Hepatocyte (in vitro differentiated cells): ENCODE measurements at places on chromosomes 2 and 18. TPM values are rescaled to one million over a fixed set of nuclear protein-coding genes. Genes with fewer than 3 reads are reported as not detected.

DNA sequence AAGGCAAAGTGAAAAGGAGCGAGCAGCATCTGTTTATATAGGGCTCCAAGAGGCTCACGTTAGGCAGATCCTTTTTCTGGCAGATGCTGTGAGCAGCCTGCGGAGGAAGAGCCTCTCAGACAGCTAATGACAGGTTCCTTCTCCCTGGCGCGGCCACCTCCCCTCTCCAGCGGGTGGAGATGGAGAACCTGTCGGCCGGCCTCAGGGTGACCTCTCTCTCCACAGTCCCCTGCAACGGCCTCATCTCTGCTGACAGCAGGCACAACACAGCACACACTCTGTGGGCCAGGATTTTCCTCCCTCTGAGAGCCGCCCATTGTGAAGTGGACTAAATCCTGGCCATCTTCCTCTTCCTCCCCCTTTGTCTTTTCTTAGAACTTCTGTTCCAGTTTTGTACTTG is 119.8 kb downstream of the PRKCE start:
- DNase-seq, result peak; percentile 58
- H3K4me1 ChIP-seq, result peaks cover 14% of the 10 kb centered on the region
- H3K4me3 ChIP-seq, result no peak overlapping the region
- no peaks in the 10 kb centered on the region for H3K27me3 ChIP-seq
- H3K27ac ChIP-seq, result peak overlapping the region; percentile 68
- no peaks in the 10 kb centered on the region for H3K36me3 ChIP-seq

DNA sequence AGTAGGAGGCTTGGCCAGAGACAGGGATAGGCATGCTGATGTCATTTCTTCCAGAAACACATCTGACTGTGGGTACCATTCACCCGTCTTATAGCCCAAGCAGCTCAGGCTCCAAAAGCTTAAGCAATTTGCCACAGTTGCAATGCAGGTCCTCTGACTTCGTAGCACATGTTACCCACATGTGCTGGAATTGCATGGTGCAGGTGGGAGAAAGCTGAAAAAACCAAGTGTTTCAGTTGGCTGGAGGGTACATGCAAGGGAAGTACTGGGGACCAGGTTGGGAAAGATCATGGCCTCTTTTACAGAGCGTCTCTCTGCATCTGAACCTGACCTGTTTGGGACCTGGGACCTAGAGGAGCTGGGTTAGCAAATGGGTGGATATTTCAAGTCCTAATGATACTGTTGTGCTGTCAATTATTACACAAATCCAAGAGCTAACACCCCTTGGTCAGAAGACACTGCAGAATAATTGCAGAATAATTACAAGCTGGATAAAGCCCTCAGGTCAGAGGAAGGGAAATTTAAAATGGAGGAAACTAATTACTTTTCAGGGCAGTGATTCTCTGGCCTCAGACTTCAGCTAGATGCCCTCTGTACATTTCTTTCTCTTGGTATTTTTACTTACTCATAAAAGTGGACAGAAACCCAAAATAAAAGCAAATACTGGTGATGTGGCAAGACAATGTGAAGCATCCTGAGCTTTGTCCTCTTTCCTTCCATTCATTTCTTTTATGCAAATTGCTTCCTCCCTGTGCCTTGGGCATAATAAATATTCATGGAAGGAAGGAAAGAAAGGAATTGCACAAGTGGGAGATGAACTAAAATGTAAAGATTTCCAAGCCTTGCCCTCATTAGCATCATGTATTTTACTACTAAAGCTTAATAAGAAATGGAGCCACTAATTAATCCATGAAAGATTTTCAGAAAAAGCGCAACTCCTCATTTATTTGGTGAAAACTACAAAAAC is 45.6 kb upstream of the TTC39C start:
- H3K27ac ChIP-seq, result no peak overlapping the region
- H3K36me3 ChIP-seq, result no peaks in the 10 kb centered on the region
- H3K4me3 ChIP-seq, result no peak overlapping the region

GRCh38 chr2:46697830-46698323 is 217.7 kb downstream of the MCFD2 start:
- H3K4me3 ChIP-seq, result no peak overlapping the region
- H3K27ac ChIP-seq, result peak overlapping the region; percentile 85
- no peaks in the 10 kb centered on the region for H3K36me3 ChIP-seq
- no peaks in the 10 kb centered on the region for H3K27me3 ChIP-seq
- peaks cover 18% of the 10 kb centered on the region for H3K4me1 ChIP-seq

DNA sequence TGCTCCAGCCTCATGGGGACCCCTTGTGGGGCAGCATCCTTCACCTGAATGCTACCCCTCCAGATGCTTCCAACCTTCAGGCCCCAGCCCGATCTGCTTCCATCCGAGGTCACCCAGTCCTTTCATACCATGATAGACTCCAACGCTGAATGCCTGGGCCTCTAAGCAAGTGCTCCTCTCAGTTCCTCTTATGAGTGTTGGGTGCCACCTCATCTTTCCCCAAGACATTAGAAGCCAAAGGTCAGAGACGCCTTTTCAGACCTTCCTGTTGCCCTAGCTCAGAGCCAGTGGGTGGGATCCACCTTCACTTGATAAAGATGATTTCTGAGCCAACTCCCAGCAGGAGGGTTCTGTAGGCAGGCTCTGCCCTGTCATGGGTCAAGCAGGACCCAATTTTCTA is 174.5 kb upstream of the MGAT5 start:
- H3K27me3 ChIP-seq, result no peaks in the 10 kb centered on the region
- no peaks in the 10 kb centered on the region for H3K4me1 ChIP-seq
- no peak for DNase-seq
- H3K4me3 ChIP-seq, result no peak overlapping the region
- no peaks in the 10 kb centered on the region for H3K36me3 ChIP-seq
- H3K27ac ChIP-seq, result no peak overlapping the region

GRCh38 chr2:30721241-30721640 is 86.0 kb downstream of the CAPN13 start:
- H3K4me3 ChIP-seq, result no peak overlapping the region
- no peaks in the 10 kb centered on the region for H3K36me3 ChIP-seq
- H3K27ac ChIP-seq, result no peak overlapping the region
- H3K4me1 ChIP-seq, result peaks cover 8% of the 10 kb centered on the region
- no peak for DNase-seq

DNA sequence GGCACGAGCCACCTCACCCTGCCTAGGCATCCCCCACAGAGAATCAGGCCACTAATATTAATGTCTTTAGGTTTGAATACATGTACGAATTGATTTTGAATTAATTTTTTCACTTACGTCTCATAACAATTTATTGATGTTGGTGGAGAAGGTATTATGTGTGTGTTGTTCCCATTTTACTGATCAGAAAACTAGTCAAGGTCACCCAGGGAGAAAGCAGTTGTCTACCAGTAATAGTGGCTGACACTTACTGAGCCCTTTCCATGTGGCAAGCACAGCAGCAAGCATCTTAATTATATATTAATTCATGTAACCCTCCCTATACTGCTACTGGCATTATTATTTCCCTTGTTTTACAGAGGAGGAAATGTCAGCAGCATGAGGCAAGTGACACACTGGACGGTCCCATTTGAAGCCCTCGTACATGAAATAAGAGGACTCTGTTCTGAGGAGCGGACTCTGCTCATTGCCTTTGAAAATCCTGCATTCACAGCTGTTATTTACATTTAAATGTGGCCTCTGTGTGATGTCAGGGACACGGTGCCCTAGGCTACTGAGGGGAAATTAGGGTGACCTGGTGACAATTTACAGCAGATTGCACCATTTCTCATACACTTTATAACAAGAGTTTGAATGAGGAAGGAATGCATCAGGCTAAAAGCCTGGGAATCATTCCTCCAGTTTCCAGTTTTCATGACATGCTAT is 30.9 kb upstream of the KCNE4 start:
- H3K4me1 ChIP-seq, result peaks cover 4% of the 10 kb centered on the region
- no peaks in the 10 kb centered on the region for H3K36me3 ChIP-seq
- DNase-seq, result no peak
- no peak overlapping the region for H3K27ac ChIP-seq

DNA sequence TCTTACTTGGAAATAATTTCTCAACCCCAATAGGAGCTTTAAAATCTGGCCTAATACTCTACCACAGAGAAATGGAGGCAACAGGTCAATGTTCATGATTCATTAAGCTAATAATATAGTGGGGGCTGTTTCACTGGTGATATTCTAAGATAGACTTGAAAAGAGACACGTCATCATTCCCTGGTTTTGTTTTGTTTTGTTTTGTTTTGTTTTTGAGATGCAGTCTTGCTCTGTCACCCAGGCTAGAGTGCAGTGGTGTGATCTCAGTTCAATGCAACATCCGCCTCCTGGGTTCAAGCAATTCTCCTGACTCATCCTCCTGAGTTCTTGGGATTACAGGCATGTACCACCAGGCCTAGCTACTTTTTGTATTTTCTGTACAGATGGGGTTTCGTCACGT is 37.5 kb upstream of the SOS1 start:
- H3K4me3 ChIP-seq, result no peak overlapping the region
- DNase-seq, result no peak
- no peaks in the 10 kb centered on the region for H3K4me1 ChIP-seq
- H3K27ac ChIP-seq, result no peak overlapping the region

DNA sequence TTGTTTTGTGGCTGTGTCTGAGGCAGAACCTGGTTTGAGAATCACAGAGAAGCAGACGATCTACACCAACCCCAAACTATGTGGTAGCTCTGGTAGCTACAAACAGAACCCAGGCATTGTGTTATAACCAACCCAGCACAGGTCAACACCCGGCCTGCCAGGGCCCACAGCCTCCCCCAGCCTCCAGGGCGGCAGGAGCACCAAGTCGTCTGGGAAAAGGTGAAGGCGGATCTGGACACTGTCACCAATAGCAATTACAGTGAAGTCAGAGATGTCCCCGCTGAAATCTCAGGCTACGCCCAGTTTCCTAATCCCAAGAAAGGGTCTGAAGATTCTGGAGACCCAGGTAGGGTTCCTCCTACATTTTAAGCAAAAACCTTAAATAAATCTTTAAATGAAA is 3.6 kb downstream of the HJURP start:
- H3K27ac ChIP-seq, result no peak overlapping the region
- no peaks in the 10 kb centered on the region for H3K27me3 ChIP-seq
- H3K4me3 ChIP-seq, result no peak overlapping the region
- no peak for DNase-seq

DNA sequence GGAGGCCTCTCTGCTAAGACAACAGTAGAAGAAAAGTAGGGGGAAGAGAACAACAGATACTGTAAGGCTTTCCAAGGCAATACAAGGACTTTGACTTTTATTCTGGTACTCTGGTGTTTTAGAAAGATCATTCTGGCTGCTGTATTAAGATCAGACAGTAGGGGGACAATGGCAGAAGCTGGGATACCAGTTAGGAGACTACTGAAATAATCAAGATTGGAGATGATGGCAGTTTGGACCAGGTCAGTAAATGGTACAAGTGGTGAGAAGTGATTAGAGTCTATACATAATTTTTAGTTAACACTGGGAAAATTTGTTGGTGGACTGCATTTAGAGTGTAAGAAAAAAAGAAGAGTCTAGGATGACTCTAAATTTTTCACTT is 139.7 kb downstream of the ROCK1 start:
- no peak overlapping the region for H3K4me3 ChIP-seq
- H3K27me3 ChIP-seq, result no peaks in the 10 kb centered on the region
- no peak overlapping the region for H3K27ac ChIP-seq
- DNase-seq, result peak; percentile 10
- no peaks in the 10 kb centered on the region for H3K36me3 ChIP-seq
- no peaks in the 10 kb centered on the region for H3K4me1 ChIP-seq

GRCh38 chr18:48022531-48023329 is 92.3 kb upstream of the SMAD2 start:
- peaks cover 20% of the 10 kb centered on the region for H3K27me3 ChIP-seq
- no peak overlapping the region for H3K4me3 ChIP-seq
- DNase-seq, result peak; percentile 76
- no peak overlapping the region for H3K27ac ChIP-seq
- no peaks in the 10 kb centered on the region for H3K36me3 ChIP-seq

DNA sequence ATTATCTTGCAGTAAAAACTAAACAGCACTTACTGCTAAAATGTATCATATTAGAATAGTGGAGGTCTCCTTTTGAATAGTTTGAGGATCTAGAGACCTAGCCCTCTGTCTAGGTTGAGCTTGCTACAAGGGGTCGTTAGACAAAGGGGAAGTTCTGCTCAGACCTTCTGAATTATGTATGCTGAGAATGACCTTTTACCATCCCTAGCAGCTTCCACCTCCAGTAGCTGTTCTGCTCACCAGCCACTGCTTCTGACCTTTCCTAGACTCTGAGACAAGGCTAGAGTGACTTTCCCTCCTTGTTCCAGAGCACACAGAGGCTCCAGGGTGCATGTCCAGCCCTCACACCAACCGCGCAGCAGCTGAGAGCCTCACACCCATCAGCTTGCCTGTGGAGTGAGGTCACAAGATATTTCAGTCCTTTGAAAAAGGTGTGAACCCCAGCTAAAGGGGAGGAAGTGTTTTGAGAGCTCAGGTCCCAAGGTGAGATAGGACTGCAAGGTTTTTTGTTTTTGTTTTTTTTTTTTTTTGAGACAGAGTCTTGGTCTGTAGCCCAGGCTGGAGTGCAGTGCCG is 289.3 kb upstream of the TNP1 start:
- H3K4me1 ChIP-seq, result no peaks in the 10 kb centered on the region
- H3K27ac ChIP-seq, result no peak overlapping the region
- no peaks in the 10 kb centered on the region for H3K27me3 ChIP-seq
- H3K36me3 ChIP-seq, result no peaks in the 10 kb centered on the region

GRCh38 chr2:3041841-3042600 is 335.6 kb downstream of the EIPR1 start:
- no peaks in the 10 kb centered on the region for H3K4me1 ChIP-seq
- no peak overlapping the region for H3K27ac ChIP-seq
- no peaks in the 10 kb centered on the region for H3K36me3 ChIP-seq
- no peaks in the 10 kb centered on the region for H3K27me3 ChIP-seq
- H3K4me3 ChIP-seq, result no peak overlapping the region
- no peak for DNase-seq

- DNase-seq, result peak; percentile 85
- no peaks in the 10 kb centered on the region for H3K36me3 ChIP-seq
- peak within 1 kb of the TSS; percentile 83 for H3K27ac ChIP-seq
- H3K27me3 ChIP-seq, result no peaks in the 10 kb centered on the region
- peak within 1 kb of the TSS; percentile 93 for H3K4me3 ChIP-seq
Observed at GRCh38 chr2:25341753-25342371, at the start of gene DNMT3A. TSS of gene DNMT3A (minus strand) at chr2:25341925. CDS start at chr2:25313984, 27,941 bp downstream.

DNA sequence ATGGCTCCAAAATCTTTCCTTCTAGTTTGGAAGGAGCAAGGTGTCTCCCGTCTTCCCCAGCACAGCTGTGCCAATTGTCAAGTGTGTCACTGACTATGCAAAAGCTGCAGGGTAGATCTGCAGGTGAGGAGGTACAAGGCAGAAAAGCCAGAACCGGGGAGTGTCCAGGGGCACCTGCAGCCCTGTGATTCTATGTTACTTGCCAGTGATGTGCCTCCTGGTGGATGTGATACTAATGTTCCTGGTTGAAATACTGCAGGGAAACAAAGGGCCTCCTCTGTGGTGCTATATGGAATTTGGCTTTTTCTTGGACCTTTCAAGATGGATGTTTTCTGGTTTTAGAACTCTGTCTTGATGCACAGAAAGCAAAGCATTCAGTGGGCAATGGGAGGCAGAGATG is 80.3 kb downstream of the ST6GAL2 start:
- no peak for DNase-seq
- H3K27me3 ChIP-seq, result no peaks in the 10 kb centered on the region
- no peak overlapping the region for H3K27ac ChIP-seq
- H3K4me3 ChIP-seq, result no peak overlapping the region

PTPN4 gene
- 15.5 and 26.4 TPM in 2 replicates for total RNA-seq

BCL2 gene
- total RNA-seq, result 9.1 and 11.4 TPM in 2 replicates

MAP3K19 gene
- total RNA-seq, result 1.1 TPM in 1 of 2 replicates, not detected in the other
